Astrocyte of the hippocampus (primary cell): ENCODE measurements at places on chromosomes 12 and 14.
A peak's percentile ranks its signal among the peaks of the same experiment; 100 is the strongest.

GRCh38 chr12:108575199-108575912 lies 13.0 kb downstream of the ISCU start:
- no peak for DNase-seq

GRCh38 chr12:129819391-129819790 lies 84.4 kb downstream of the TMEM132D start:
- DNase-seq: peak; percentile 53

DNA sequence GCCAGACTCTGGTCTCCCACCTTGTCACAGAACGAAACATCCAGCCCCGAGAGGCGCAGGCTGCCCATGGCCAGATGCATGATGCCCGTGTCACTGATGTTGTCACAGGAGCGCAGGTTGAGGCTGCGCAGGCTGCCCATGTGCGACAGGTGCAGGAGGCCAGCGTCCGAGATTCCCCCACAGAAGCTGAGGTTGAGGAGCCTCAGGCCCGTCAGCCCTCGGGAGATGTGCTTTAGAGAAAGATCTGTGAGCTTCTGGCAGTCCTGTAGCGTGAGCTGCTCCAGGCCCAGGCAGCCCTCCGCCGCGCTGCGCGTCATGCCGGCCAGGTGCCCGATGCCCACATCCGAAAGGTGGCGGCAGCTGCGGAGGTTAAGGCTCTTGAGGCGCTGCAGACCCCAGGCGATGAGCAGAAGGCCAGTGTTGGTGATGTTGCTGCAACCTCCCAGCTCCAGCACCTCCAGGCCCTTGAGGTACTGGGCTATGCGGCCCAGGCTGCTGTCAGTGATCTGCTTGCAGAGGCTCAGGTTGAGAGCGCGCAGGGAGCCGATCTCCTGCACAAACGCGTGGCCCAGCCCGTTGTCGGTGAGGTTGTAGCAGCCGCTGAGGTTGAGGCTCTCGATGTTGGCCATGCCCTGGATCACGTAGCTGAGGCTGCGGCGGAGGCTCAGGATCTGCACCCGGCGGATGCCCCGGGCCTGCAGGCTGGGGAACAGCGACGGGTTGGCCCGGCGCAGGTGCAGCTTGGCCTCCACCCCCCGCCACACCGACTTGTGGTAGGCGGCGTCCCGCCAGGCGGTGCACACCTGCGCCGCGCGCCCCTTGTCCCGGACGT lies 991 bp downstream of the FBXL14 start:
- DNase-seq: peak; percentile 64

DNA sequence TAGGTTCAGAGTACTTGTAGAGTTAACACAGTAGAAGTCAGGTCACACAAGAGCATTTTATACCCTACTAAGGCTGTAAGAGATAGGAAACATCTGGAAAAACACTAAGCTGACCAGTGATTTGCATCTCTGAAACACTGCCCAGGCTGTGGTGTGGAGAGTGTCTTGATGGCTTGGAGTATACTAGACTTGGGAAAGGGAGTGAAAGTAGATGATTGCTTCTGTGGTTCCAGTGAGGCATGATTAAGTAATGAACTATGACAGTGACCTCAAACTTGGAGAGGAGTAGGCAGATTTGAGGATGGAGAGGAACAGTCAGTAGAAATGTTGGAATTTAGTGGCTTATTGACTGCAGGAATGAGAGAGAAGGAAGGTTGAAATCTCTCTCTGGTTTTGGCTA lies 201.2 kb downstream of the FLRT2 start:
- peak; percentile 70 for DNase-seq

GRCh38 chr12:62813031-62813829 lies 121.7 kb downstream of the PPM1H start:
- DNase-seq: peak; percentile 79
